ENCODE measurements at places on chromosomes 16 and 17. TPM values are rescaled to one million over a fixed set of nuclear protein-coding genes. Genes with fewer than 3 reads are reported as not detected.
A peak's percentile ranks its signal among the peaks of the same experiment; 100 is the strongest.

DNA sequence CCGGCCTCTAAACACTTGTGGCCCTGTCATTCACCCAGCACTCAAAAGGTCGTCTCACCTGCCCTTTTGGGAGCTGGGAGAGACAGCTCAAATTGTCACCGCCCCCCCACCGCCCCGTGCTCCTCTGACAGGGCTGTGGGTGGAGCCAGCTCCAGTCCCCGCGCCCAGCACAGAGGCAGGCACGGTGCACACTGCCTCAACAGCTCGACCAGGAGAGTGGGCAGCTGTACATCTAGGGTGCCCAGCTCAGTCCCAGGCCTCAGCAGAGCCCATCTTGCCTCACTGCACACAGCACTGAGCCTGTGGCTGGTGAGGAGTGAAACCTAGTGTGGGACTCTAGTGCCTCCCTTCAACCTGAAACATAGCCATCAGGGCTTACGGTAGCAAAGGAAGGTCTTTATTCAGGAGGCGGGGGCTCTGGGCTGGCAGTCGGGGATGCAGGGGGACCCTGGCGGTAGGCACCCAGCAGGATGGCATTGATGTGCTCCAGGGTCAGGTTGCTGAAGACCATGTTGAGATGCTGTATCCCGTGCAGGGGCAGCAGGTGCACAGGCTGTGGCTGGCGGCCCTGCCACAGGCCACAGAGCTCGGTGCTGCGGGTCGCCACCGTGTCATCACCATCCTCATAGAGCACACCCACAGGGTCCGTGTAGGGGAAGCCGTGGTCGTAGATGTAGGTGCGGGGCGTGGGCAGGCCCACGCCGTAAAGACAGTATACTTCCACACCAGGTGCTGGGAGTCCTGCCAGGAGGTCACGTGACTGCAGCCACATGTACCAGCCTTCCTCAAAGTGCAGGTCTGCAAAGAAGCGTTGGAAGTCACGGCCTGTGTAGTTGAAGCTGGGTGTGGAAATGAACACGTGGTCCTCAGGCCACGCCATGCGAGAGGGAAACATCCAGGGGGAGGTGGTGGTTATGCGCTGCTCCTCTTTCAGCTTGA, 3.1 kb upstream of the PSMB10 start:
- peaks cover 11% of the 10 kb centered on the region for H3K4me1 ChIP-seq
- DNase-seq: no peak
- H3K27ac ChIP-seq: no peak overlapping the region
- H3K27me3 ChIP-seq: no peaks in the 10 kb centered on the region
- no peak overlapping the region for H3K4me3 ChIP-seq

- H3K27me3 ChIP-seq: peaks cover 9% of the 10 kb centered on the region
- no peak for DNase-seq
- no peak overlapping the region for H3K4me3 ChIP-seq
- H3K27ac ChIP-seq: no peak overlapping the region
Observed at GRCh38 chr17:45929344-45929743, 35.0 kb downstream of the MAPT start.

- no peak for DNase-seq
- H3K36me3 ChIP-seq: peaks cover 15% of the 10 kb centered on the region
- no peak overlapping the region for H3K27ac ChIP-seq
- no peak overlapping the region for H3K4me3 ChIP-seq
- H3K27me3 ChIP-seq: no peaks in the 10 kb centered on the region
Observed at GRCh38 chr17:8159032-8159400, 3.7 kb downstream of the VAMP2 start.

DNA sequence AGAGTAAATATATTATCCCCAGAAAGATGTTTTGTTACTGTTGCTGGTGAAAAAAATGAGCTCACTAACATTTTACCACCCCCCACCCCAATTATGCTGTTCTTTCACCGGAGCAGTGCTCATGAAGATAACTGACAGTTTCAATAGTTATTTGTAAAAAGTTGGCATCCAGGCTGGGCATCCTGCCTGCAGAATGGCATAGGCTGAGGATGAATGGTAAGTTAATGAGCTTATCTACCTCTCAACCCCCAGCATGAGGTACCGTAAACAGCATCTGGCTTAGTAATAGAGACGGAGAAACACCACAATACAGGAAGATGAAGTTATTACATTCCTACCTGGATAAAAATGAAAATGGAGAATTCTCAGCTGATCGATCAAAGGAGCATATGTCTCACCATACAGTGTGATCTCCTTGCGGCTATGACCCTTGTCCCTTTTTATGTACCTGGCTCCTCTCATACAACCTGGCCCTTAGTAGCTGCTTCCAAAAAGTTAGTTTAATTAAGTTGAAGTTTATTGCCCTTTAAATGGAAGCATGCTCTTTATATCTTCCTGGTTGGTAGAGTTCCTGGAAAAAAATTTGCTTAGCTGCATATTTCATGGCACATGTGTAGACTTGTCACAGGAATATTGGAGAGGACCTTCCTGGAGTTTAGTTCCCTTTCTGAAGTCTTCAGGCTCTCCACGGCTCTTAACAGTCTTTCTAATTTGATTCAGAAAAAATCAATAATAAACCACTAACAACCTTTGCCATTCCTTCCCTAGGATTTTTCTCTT, 61.2 kb upstream of the MPHOSPH6 start:
- H3K4me3 ChIP-seq: no peak overlapping the region
- no peak overlapping the region for H3K27ac ChIP-seq
- no peaks in the 10 kb centered on the region for H3K4me1 ChIP-seq
- no peak for DNase-seq
- H3K27me3 ChIP-seq: peaks cover 6% of the 10 kb centered on the region
- H3K36me3 ChIP-seq: no peaks in the 10 kb centered on the region

GRCh38 chr17:80694085-80694991, 149.7 kb downstream of the RPTOR start:
- H3K27ac ChIP-seq: 0 out of 2 replicates have a peak overlapping the region, but pooled peaks have one; percentile 3
- H3K4me3 ChIP-seq: no peak overlapping the region
- peaks cover 14% of the 10 kb centered on the region for H3K4me1 ChIP-seq
- no peaks in the 10 kb centered on the region for H3K27me3 ChIP-seq

DNA sequence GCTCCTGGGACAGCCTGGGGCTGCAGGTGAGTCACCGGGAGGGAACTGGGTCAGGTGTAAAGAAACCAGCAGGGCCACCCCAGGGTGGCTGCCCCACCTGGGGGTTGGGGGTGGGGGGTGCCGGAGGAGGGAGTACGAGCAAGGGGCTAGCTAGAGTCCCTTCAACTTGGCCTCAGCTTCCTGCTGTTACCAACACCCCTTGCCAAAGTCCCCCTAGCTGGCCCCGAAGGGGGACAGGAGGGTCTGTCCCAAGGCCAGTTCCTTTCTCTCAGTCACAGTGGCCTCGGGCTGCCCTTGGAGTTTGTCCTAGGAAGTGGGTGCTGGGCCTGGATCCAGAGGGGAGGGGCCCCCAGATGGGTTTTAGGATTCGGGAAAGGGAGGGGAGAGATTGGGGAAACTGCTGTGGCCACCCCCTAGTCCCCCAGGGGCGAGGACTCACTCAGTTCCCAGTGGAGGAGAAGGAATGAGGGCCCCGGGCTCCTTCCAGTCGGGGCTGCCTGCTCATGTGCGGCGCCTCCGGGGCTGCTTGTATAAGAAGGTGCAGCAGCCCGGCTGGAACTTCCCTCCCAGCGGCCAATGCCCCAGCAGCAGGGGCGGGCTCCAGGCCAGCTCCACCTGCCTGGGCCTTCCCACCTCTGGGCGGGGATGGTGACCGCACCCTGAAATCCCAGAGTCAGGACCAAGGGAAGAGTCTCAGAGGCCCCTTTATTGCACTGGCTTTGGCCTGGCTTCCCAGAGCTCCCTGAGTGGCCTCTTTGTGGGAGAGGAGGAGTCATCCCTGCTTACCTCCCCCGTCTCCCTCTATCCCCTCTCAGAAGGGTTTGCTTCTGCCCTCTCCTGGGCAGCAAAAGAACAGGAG, 7.3 kb downstream of the ARHGAP27 start:
- H3K36me3 ChIP-seq: no peaks in the 10 kb centered on the region
- H3K4me1 ChIP-seq: no peaks in the 10 kb centered on the region
- H3K27ac ChIP-seq: no peak overlapping the region
- H3K27me3 ChIP-seq: peaks cover 34% of the 10 kb centered on the region
- peak; percentile 74 for DNase-seq

DNA sequence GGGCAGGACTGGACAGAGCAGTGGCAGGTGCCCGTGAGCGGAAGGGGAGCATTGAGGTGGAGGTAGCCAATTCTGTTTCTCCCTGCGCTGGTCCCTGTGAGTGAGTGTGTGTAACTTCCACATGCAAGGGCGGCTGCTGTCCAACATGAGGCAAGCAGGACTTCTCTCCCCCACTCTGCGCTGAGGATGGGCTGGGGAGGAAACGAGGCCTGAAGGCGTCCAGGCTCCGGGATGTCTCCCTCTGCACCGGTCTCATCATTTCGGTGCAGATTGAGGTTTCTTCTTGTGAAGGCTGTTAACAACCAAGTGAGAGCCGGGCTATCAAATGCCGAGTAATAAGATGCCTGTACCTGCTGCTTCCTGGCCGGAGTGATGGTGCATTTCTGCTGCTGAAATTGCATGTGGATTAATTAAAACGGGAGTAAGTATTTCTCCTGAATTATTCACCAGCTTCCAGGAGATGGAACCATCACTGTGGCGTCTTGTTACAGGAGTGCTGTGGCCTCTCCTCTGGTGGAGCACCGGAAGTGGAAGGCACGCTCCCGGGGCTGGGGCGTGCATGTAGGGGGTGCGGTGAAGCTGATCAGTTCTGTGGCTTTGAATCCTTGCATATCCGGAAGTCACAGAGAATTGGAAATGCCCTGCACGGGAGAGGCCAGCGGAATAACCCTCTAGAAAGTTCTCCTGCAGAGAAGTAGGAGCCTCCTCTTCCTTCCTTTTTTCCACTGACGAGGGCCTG, 41.7 kb upstream of the MGAT5B start:
- H3K4me3 ChIP-seq: no peak overlapping the region
- H3K27ac ChIP-seq: no peak overlapping the region
- peaks cover 22% of the 10 kb centered on the region for H3K27me3 ChIP-seq
- no peaks in the 10 kb centered on the region for H3K4me1 ChIP-seq
- no peaks in the 10 kb centered on the region for H3K36me3 ChIP-seq
- no peak for DNase-seq

- H3K27me3 ChIP-seq: no peaks in the 10 kb centered on the region
- H3K4me3 ChIP-seq: peak overlapping the region; percentile 56
- H3K27ac ChIP-seq: peak overlapping the region; percentile 49
- DNase-seq: peak; percentile 65
Observed at GRCh38 chr17:80260069-80260535, 550 bp upstream of the RNF213 start.

GRCh38 chr17:76246080-76247066, 6.1 kb upstream of the RNF157 start:
- DNase-seq: peak; percentile 53
- no peak overlapping the region for H3K27ac ChIP-seq
- H3K4me3 ChIP-seq: no peak overlapping the region
- H3K4me1 ChIP-seq: 0 out of 2 replicates have a peak, but pooled peaks cover 1% of the 10 kb centered on the region

- H3K27ac ChIP-seq: no peak overlapping the region
- no peak for DNase-seq
- no peaks in the 10 kb centered on the region for H3K27me3 ChIP-seq
- H3K36me3 ChIP-seq: no peaks in the 10 kb centered on the region
Observed at GRCh38 chr17:78174346-78174869, 6.0 kb downstream of the SYNGR2 start.

GRCh38 chr17:306116-306515, 46.5 kb downstream of the RPH3AL start:
- H3K4me3 ChIP-seq: no peak overlapping the region
- DNase-seq: no peak
- H3K36me3 ChIP-seq: no peaks in the 10 kb centered on the region
- peaks cover 25% of the 10 kb centered on the region for H3K27me3 ChIP-seq

- H3K36me3 ChIP-seq: peaks cover 10% of the 10 kb centered on the region
- no peak overlapping the region for H3K27ac ChIP-seq
- no peaks in the 10 kb centered on the region for H3K27me3 ChIP-seq
- DNase-seq: peak; percentile 96
- no peaks in the 10 kb centered on the region for H3K4me1 ChIP-seq
- H3K4me3 ChIP-seq: no peak overlapping the region
Observed at GRCh38 chr17:12765548-12765947, 23.8 kb upstream of the ARHGAP44 start.

DNA sequence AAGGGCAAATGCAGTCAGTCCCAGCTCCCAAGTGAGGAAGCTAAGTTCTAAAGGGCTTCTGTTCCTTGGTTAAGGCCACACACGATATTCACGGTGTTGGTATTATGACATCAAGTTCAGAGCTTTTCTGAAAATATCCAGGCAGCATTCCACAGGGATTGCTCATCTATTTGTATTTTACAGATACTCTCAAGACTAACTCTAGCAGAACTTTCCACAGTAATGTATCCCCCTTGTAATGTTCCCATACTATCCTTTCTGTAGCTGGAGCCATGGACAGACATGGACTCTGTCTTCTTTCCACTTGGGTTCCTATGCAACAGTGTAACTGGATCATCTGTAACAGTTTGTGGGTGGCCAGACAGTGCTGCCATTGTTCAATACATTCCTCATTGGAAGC, 13.5 kb downstream of the SDR42E1 start:
- peaks cover 7% of the 10 kb centered on the region for H3K4me1 ChIP-seq
- no peaks in the 10 kb centered on the region for H3K27me3 ChIP-seq
- H3K4me3 ChIP-seq: no peak overlapping the region
- DNase-seq: peak; percentile 81
- no peak overlapping the region for H3K27ac ChIP-seq
- no peaks in the 10 kb centered on the region for H3K36me3 ChIP-seq

GRCh38 chr16:83200005-83200779, 573.4 kb downstream of the CDH13 start:
- H3K4me3 ChIP-seq: no peak overlapping the region
- no peak overlapping the region for H3K27ac ChIP-seq
- no peaks in the 10 kb centered on the region for H3K27me3 ChIP-seq
- no peaks in the 10 kb centered on the region for H3K4me1 ChIP-seq

DNA sequence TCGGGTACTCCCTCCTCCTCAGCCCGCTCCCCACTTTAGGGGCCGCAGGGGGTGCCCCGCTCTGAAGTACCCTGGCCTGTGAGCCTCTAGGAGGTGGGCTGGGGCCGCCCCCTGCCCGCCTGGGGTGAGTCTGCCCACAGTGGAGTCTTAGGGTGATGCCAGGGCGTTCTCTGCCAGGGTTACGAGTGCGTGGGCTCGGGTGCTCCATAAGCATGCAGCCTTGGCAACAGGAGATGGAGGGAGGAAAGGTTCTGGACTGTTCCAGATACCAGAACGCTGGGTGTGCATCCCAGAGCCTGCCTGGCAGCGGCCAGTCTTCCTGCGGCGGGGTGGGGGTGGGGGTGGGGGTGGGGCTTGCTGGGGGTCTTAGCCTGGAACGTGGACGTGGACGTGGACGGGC, 15.9 kb downstream of the CACNA1H start:
- peaks cover 10% of the 10 kb centered on the region for H3K4me1 ChIP-seq
- no peak for DNase-seq
- H3K36me3 ChIP-seq: no peaks in the 10 kb centered on the region
- H3K27ac ChIP-seq: no peak overlapping the region
- H3K4me3 ChIP-seq: no peak overlapping the region

Gene PDIA2
- 0.17 TPM for polyA plus RNA-seq

Gene MYO15A
- polyA plus RNA-seq: 0.49 TPM

Gene TEX14
- polyA plus RNA-seq: not detected

Gene CD300A
- not detected for polyA plus RNA-seq

Gene CARD14
- polyA plus RNA-seq: not detected

Gene IL34
- 2.0 TPM for polyA plus RNA-seq

Gene KRT27
- polyA plus RNA-seq: not detected

Gene KLHL10
- polyA plus RNA-seq: not detected

Gene FN3KRP
- 20.3 TPM for polyA plus RNA-seq

Gene CCDC200
- not detected for polyA plus RNA-seq

Gene ATP2A3
- 0.76 TPM for polyA plus RNA-seq

All from IMR-90 (cell line).